ENCODE measurements at places on chromosomes 11 and 22.
A peak's percentile ranks its signal among the peaks of the same experiment; 100 is the strongest.

DNA sequence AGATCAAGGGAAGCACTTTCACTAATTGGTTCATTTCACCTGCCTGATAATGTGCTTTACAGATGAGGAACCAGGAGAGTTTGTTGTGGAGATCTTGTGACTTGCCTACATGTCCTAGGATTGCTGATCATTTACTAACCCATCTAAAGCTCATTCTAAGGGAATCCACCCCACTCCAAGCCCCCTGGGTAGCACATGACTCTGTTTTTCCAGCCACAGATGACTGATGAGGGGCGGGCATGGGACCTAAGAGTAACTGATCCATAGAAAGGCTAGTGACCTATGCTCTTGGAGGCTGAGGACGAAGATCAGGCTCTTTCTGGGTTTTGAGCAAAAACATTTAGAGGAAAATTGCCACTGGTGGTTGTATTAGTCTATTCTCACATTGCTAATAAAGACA lies 378.1 kb downstream of the CADM1 start:
- DNase-seq, result no peak

DNA sequence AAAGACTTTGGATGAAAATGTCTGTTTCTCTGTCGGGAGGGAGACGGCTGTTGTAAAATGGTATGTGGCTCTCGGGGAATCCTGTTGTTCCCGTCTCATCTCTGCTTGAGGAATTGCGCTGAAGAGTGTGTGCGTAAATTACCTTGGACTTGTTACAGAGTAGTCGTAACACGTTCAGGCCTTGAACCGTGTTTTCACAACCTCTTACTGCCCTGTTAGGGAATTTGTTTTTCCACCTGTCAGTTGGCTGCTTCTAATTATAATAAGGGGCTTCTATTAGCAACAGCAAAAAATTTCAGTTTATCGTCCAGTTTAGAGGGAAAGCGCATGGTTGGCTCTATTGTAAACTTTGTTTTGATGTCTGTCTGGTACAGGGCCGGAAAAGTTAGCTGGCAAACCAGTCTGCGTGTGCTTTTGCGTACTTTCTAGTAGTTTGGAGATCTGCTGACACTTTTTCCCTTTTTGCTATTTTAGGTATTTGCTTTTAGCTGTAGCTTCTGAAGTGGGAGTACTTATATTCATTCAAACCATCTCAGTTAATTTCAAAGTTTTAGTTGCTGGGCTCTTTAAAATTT lies 1.5 kb downstream of the HIPK3 start:
- DNase-seq, result no peak

DNA sequence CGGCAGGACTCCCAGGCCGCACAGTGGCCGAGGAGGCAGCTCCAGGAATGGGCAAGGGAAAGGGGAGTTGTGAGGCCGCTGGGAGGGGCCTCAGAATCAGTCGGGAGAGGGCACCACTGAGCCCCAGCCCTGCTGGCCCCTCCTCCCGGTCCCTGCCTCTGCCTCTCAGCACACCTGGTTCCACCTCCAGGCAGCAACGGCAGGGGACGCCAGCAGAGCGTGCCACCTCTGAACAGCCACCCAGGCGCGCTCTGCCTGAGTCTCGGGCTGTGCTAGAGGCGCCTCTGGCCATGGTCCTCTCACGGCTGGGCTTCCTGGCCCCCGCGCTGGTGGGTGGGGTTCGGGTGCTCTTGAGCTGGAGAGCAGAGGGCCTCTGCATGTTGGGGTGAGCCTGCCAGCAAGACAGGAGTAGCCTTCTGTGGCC lies 33.0 kb downstream of the MOB2 start:
- DNase-seq, result peak; percentile 15

GRCh38 chr11:119729581-119729927 lies 554 bp upstream of the NECTIN1 start:
- DNase-seq, result no peak

DNA sequence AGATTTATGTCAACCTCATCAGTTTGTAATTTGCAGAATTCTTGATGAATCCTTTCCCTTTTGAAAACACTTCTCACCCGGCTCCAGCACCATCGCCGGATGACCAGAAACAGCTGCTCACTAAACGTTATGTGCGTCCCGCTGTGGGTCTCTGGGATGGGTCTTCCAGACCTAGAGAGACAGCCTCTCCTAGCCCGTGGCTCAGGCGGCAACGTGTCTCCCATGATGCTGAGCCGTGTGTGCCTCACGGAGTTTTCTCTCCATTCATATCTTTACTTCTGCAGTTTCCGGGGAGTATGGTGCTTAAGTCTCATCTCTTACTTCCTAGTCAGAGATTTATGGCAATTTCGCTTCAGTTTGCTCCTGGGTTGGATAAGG lies 25.0 kb upstream of the ACR start:
- no peak for DNase-seq

GRCh38 chr11:4375431-4376140 lies 7.4 kb upstream of the OR52B4 start:
- no peak for DNase-seq

DNA sequence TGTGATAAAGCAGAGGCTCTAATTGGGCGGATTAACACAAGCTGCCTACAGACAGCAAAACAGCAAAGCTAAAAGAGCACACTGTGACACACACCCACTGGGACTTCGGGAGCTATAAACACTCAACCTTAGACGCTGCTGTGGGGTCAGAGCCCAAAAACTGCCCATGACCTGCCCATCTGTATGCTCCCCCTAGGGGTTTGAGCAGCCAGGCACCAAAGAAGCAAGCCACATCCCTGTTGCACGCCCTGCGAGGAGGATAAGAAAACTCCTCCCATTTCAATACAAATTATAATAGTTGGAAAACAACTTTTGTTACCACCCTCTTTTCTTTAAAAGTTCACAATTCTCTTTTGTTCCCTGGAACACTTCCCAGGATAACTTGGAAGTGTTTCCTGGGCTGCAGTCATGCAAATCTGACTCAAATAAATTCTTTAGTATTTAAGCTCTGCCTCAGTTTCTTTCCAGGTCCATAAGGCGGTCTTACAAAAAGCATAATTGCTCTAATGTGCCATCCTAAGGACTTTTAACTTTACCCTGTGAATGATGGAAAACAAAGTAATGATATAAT lies 86.4 kb downstream of the DLG2 start:
- DNase-seq, result no peak

DNA sequence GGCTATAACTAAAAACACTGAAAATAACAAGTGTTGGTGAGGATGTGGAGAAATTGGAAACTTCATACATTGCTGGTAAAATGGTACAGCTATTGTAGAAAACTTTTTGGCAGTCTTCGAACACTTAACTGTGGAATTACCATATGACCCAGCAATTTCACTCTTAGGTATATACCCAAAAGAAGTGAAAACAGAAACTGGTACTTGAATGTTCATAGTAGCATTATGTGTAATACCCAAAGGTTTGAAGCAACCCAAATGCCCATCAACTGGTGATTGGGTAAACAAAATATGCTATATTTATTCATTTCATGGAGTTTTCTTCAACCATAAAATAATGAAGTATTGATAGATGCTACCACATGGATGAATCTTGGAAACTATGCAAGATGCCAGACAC lies 40.8 kb upstream of the FTH1 start:
- DNase-seq, result no peak

GRCh38 chr11:3637201-3637600 lies 4.6 kb downstream of the ART5 start:
- no peak for DNase-seq

GRCh38 chr11:121723246-121723741 lies 270.5 kb upstream of the SORL1-AS1 start:
- DNase-seq, result no peak

DNA sequence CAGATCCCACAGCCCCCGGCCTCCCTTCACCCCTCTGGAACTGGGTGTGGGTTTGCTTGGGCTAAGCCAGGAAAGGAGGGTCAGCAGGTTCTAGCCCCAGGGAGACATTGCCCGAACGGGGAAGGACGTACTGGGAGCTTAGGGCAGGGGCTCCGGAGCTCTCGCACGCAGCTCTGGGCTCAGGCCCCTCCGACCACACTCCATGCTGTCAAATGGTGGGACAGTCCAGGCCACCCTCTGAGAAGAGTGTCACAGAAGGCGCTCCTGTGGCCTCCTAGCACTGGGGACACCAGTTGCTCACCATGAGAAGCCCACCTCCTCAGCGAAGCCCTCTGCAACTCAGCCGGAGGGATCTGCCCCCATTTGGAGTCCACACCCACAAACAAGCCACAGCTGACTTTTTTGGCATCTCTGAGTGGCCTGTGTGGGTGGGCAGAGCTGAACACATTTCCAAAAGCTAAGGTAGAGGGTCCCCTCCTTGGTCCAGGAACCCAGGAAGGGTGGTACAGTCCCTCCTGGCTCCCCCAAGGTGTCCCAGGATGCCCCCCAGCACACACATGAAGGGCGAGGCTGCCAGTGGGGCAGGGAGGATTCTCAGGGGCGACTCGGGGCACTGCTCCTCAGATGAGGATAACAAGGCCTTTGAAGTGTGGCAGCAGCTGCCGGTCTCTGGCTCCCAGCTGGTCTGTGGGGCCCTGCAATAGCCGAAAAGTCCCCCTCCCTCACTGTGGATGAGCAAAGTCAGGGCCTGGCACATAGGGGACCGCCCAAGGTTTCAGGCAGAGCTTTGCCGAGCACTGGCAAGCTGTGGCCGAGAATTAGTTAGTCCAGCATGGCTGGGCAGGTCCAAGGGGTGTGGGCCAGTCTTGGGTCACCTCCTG lies 13.0 kb upstream of the TEF start:
- no peak for DNase-seq

- DNase-seq, result no peak
Observed at GRCh38 chr11:131902421-131902820, 532.0 kb downstream of the NTM start.

- no peak for DNase-seq
Observed at GRCh38 chr11:92922731-92923130, 46.7 kb upstream of the MTNR1B start.

DNA sequence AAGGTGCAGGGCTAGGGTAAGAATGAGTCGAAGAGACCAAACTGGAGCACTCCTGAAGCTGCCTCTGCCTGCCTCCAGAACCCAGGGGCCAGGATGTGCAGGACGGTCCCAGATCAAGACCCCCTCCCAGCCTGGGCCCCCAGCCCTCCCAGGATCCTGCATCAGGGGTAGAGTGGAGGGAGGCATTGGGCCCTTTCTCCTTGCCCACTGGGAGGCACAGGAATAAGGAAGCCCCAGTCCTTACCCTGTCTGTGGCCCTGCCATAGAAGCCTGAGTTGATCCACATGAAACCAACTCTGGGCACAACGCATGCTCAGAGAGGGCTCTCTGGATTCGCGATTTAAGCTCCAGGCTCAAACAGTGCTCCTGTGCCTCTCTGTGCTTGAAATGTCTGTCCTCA lies 661.8 kb upstream of the B3GAT1 start:
- no peak for DNase-seq

DNA sequence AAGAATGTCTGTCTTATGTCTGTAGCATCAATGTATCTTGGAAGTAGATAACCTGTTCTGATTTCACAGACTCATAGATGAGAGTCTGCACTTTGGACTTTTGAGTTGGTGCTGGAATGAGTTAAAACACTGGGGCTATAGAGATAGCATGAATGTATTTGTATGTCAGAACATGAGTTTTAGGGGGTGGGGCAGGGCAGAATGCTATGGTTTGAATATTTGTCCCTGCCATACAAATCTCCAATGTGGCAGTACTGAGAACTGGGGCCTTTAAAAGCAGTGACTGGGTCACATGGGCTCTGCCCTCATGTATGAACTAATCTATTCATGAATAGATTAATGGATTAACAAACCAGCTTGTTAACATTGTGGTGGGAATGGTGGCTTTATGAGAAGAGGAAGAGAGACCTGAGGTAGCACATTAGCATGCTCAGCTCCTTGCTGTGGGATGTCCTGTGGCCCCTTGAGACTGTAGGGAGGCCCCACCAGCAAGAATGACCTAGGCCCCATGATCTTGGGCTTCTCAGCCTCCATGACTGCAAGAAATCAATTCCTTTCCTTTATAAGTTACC lies 15.5 kb upstream of the OR52K1 start:
- DNase-seq, result no peak

DNA sequence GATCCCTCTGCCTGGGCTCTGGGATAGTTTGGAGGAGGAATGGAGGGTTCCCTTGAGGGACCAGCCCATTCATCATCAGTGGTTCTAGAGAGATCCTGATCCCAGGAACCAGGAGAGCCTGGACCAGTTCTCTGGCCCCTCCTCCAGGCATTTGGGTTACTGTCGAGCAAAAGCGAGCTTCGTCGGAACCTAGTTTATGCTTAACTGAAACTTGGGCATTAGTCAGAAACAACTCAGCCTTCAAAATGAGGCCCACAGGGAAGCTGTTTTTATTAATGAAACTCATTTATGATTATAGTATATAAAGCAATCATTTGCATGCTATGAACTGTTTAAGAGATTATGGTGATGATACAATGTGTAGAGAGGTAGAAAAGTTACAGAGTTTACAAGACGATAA lies 61.4 kb downstream of the LIF start:
- no peak for DNase-seq

- DNase-seq, result no peak
Observed at GRCh38 chr11:64306876-64307622, 1.7 kb downstream of the ESRRA start.

DNA sequence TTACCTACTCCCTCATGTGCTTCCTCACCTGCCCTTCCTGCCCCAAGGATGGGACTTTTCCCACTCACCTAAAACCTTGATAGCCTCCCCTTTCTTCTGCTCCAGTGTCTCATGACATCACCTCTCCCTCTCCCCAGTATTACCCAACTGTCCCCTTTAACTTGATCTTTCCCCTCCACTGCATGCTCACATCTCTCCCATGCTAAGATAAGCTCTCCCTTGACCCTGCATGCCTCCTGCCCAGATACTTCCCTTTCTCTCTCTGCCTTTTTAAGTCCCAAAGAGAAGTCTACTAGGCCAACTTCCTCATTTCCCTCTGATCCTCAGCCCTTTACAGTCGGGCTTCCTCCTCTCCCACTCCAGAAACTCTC lies 14.8 kb downstream of the CD3E start:
- no peak for DNase-seq

- DNase-seq, result no peak
Observed at GRCh38 chr11:131737357-131737756, 366.9 kb downstream of the NTM start.

- DNase-seq, result no peak
Observed at GRCh38 chr11:69239641-69240040, 54.3 kb upstream of the MYEOV start.
